ENCODE measurements at places on chromosomes 12 and 14.

GRCh38 chr12:32360956-32361355, 38.4 kb upstream of the FGD4 start:
- no peak for DNase-seq

- DNase-seq, result no peak
Measured at GRCh38 chr14:95380350-95381042, 60.8 kb upstream of the CLMN start.

- no peak for DNase-seq
Measured at GRCh38 chr12:11826574-11826973, 177.1 kb downstream of the ETV6 start.

DNA sequence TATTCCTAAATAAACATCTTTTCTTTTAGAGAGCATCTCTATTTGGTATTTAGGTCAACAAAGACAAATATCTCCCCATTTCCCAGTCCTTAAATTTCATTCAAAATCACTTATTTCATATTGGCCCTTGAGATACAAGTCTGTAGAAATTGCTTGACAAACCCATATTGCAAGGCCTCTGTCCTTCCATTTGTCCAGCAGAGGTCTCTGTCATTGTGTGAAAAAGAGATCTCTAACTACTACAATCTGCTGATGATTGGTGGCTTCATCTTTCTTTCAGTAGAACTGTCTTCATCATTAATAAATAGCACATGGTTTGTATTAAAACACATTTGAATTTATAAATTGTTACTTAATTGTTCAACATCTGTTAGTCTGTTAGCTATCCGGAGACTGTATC, 252.6 kb downstream of the ACSS3 start:
- no peak for DNase-seq

DNA sequence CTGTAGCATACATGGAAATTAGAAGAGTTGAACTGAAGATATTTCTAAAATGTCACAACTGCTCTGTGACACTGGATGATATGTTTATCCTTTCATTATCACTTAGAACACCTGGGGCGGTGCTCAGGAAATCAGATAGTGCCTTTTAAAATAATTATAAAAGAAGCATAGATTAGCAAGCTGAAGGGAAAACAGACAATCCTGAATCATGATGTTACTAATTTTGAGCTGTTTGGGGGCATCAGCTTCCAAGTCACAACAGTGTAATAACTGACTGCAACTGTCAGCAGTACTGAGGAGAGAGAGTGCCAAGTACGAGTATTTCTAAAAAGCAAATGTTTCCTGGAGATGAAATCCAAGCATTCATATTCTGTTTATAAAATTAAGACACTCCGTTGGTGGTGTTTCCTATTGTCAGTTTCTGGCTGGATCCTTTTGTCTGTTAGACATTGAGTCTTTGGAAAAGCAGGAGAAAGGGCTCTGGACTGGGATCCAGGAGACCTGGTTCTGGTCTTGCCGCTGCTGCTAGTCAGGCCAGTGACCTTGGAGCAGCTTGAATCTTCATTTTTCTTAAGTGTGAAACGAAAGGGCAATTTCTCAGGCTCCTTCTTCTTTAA, 380.1 kb downstream of the EGLN3 start:
- DNase-seq, result no peak

DNA sequence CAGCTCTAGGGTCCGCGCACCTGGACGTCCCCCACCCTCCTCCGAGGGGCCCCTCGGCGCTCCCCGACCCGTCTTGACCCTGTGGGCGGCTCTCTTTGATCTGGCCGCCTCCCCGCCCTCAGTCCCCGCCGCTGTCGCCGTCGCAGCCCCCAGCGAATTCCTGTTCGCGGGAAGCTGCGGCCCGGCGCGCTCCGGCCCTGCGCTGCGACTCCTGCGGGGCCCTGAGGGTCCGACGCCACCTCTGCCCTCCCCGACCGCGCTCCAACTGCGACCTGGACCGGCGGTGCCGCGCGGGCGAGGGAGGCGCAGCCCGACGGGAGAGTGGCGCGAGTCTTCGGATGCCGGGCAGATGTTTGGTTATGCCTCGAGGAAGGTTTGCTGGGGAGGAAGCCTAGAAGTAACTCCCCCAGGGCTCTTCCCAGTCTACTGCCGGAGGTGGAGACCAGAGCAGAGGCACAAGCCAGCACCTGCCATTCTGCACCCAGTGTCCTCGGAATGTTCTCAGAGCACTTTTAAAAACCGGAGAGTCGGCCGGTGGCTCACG, 440 bp upstream of the ISM2 start:
- no peak for DNase-seq

DNA sequence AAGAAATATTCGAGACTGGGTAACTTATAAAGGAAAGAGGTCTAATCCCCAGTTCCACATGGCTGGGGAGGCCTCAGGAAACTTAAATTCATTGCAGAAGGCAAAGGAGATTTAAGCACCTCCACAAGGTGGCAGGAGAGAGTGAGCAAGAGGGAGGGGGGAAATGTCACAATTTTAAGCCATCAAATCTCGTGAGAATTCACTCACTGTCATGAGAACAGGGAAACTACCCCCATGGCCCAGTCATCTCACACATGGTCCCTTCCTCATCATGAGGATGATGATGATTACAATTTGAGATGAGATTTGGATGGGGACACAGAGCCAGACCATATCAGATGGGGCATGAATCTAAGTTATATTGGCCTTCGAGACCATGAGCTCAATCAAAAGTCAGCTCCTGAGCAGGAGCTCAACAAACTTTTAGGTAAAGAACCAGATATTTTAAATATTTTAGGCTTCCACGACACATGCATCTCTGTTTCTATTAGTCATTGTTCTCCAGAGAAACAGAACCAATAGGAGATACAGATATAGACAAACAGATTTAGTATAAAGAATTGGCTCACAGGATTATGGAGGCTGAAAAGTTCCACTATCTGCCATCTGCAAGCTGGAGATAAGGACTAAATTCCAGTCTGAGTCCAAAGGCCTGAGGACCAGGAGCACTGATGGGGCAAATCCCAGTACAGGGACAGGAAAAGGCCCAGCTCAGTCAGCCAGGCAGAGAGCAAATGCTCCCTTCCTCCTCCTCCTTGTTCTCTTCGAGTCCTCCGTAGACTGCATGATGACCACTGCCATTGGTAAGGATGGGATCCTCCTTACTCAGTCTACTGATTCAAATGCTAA, 24.9 kb downstream of the DGLUCY start:
- DNase-seq, result no peak

DNA sequence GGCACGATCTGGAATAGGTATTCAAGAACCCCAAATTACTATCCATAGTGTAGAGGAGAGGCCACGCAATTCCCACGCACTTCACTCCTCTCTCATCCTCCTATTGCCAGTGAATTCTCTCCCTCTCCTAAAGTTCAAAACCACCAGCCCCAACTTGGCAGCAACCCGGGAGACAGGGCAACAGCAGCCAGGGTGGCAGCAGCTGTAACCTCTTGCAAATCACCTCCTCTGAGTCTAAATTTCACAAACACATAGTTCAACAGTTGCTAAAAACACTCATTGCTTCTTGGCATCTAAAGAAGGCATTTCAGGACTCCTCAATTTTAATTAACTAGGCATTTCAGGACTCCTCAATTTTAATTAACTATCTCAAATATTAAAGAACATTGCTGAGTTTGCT, 37.7 kb upstream of the MANSC4 start:
- no peak for DNase-seq

DNA sequence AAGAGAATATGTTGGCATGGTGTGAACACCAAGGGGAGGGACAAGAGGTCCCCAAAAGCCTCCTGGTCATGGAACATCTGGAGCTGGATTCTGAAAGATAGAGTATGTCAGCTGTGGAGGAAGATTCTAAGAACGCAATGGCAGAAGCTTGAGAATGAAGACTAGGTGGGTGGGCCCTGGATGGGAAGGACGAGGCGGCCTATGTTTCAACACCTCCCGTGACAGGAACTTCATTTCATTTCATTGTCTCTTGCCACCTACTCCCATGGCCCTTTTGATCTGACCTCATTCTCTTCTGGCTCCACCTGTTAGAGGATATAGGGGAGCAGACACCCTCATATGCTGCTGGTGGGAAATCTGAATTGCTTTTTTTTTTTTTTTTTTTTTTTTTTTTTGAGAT, 3.3 kb downstream of the UNG start:
- DNase-seq, result no peak

DNA sequence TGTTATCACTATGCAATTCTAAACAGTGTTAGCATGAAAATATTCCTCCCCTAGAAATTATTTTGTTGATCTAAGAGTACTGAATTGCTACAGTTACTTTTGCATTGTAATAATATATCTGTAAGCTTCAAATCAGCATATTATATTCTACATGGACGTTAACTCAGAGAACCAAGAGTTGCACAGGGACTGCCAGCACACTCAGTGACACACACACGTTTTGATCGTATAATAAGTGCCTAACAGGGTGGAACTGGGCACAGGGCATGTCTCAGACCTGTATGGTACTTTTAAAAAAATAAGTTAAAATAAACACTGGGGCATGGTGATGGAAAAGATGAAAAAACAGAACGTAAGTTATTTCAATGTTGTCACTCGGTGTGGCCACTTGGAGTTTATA, 451.6 kb downstream of the RGS6 start:
- no peak for DNase-seq

- DNase-seq, result no peak
Measured at GRCh38 chr12:89756585-89757398, 48.2 kb upstream of the ATP2B1 start.

- DNase-seq, result no peak
Measured at GRCh38 chr12:50647479-50647878, 116.4 kb upstream of the ATF1 start.

GRCh38 chr14:102920273-102920997, 2.0 kb upstream of the AMN start:
- DNase-seq, result no peak

GRCh38 chr12:105561546-105562198, 231.2 kb downstream of the C12orf75 start:
- no peak for DNase-seq
